ENCODE measurements at places on chromosomes 5 and 9. TPM values are rescaled to one million over a fixed set of nuclear protein-coding genes. Genes with fewer than 3 reads are reported as not detected.

- peak overlapping the region; percentile 84 for H3K27ac ChIP-seq
- peak; percentile 88 for DNase-seq
- peaks cover 21% of the 10 kb centered on the region for H3K4me1 ChIP-seq
- H3K36me3 ChIP-seq, result no peaks in the 10 kb centered on the region
- H3K27me3 ChIP-seq, result no peaks in the 10 kb centered on the region
Observed at GRCh38 chr5:72552041-72552557, 44.9 kb upstream of the ZNF366 start.

DNA sequence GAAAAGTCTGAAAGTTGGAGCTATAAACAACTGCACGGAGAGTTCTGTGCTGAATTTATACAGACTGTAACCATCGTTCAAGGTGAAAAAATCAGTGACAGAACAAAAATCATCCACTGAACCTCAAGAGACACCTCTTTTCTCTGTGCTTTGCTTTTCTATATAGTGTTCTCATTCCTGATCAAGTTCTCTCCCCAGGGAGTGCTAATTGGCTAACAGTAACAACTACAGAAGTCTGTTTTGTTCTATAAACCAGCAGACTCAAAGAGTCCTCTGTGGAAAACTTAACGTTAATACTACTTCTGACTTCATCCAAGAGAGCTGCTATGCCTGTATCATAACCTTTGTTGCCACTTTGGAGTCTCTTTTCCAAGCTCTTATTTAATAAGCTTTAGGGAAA is 1388.3 kb upstream of the C9orf72 start:
- no peak overlapping the region for H3K27ac ChIP-seq
- H3K4me3 ChIP-seq, result no peak overlapping the region
- no peaks in the 10 kb centered on the region for H3K27me3 ChIP-seq
- no peaks in the 10 kb centered on the region for H3K4me1 ChIP-seq
- DNase-seq, result no peak
- no peaks in the 10 kb centered on the region for H3K36me3 ChIP-seq

- H3K4me1 ChIP-seq, result peaks cover 26% of the 10 kb centered on the region
- peak overlapping the region; percentile 88 for H3K4me3 ChIP-seq
- peak overlapping the region; percentile 74 for H3K27ac ChIP-seq
- H3K36me3 ChIP-seq, result peaks cover 26% of the 10 kb centered on the region
- no peak for DNase-seq
- no peaks in the 10 kb centered on the region for H3K27me3 ChIP-seq
Observed at GRCh38 chr5:95555553-95555952, 652 bp downstream of the ARSK start.

GRCh38 chr5:152378730-152379129 is 26.3 kb downstream of the NMUR2 start:
- peak; percentile 13 for DNase-seq
- H3K27ac ChIP-seq, result no peak overlapping the region
- no peak overlapping the region for H3K4me3 ChIP-seq
- peaks cover 14% of the 10 kb centered on the region for H3K27me3 ChIP-seq
- H3K4me1 ChIP-seq, result no peaks in the 10 kb centered on the region
- no peaks in the 10 kb centered on the region for H3K36me3 ChIP-seq

DNA sequence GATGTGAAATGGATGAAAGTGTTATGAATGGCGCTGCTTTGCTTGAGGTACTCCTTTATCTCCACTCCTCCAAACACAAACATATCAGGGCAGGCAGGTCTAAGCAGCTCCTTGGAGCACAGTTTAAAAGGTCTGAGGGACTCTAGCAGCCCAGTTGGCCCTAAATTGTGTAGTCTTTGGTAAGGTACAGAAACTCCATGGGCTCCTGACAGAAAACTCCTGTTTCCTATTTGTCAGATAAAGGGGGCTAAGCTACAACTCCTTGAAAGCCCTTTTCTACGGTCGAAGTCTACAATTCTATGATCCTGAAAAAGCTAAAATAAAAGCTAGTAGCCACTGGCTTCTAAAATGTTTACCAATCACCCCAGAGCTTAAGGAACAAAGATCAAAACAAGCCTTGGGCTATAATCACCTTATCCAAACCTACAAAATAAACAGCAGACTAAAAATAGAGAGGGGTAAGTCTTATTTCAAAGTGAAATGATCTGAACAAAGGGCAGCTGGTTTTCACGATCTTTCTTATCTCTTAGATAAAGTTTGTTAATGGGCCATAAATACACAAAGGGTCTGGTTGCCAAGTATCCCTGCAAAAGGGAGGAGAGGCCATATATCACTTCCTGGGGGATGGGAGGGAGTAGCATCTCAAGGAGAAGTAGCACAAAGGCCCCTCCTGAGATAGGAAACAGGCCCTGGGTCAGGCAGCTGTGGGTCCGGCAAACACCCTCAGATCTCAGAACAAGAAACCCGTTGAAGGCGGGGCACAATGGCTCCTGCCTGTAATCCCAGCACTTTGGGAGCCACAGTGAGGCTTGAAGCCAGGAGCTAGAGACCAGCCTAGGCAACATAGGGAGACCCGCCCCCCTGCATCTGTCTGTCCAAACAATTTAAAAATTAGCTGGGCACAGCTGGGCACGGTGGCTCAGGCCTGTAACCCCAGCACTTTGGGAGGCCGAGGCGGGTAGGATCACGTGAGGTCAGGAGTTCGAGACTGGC is 28.3 kb upstream of the DENND4C start:
- no peak overlapping the region for H3K4me3 ChIP-seq
- no peak for DNase-seq
- H3K36me3 ChIP-seq, result peaks cover 7% of the 10 kb centered on the region
- no peak overlapping the region for H3K27ac ChIP-seq
- H3K27me3 ChIP-seq, result no peaks in the 10 kb centered on the region

DNA sequence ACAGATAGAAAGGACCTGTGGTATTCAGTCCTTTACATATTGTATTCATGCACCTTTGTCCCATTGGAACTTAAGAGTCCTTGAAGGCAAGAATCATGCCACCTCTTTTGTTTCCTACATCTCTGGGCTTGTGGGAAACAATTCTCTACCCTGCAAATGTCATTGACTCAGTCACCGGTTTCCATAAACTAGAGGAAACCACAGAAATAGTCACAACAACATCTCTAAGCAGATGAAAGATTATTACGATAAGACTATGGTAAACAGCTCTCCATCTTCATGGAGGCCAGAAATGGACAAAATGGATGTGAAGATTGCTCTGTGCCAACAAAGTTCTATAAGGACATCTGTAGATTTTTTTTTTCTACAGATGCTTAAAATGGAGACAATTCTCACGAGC is 165.5 kb downstream of the PIK3R1 start:
- no peak overlapping the region for H3K27ac ChIP-seq
- no peak for DNase-seq
- no peak overlapping the region for H3K4me3 ChIP-seq
- H3K4me1 ChIP-seq, result peaks cover 15% of the 10 kb centered on the region
- no peaks in the 10 kb centered on the region for H3K36me3 ChIP-seq

DNA sequence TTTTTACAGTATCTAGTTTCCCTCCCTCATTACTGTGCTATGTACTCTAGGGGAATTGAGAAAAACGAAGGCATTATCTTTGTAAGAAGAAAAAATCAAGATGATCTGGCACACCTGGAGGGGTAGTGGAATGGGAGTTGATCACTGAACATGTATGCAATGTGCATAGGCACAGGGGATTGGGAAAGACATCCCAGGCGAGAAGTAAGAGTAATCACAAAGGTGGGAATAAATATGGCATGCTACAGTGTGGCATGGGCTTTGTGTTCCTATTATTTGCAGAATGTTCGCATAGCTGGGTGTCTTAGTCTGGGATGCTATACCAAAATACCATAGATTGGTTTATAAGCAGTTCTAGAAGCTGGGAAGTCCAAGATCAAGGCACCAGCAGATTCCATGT is 130.6 kb downstream of the SMARCA2 start:
- H3K4me1 ChIP-seq, result no peaks in the 10 kb centered on the region
- no peak for DNase-seq
- no peak overlapping the region for H3K4me3 ChIP-seq
- peaks cover 17% of the 10 kb centered on the region for H3K36me3 ChIP-seq

GRCh38 chr5:10301842-10302610 is 5.7 kb downstream of the CMBL start:
- DNase-seq, result peak; percentile 92
- peak overlapping the region; percentile 54 for H3K4me3 ChIP-seq
- H3K27me3 ChIP-seq, result no peaks in the 10 kb centered on the region
- H3K27ac ChIP-seq, result peak overlapping the region; percentile 46
- H3K36me3 ChIP-seq, result peaks cover 42% of the 10 kb centered on the region

DNA sequence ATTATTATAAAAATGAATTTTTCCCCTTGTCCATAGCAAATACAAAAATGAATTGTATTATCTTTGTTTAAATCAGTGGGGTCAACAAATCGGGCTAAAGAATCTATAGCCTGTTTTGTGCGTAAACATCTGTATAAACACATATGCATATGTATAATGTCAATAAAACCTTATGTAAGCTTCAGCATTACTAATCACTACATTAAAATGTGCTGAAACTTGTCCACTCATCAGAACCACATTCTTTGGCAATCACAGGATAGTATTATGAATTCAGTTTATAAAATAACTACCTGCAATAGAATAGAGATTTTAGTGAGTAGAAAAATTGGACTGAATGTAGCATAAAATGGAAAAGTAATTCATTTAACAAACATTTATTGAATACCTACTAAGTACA is 30.6 kb downstream of the RGMB start:
- no peaks in the 10 kb centered on the region for H3K27me3 ChIP-seq
- no peaks in the 10 kb centered on the region for H3K36me3 ChIP-seq
- DNase-seq, result no peak
- no peaks in the 10 kb centered on the region for H3K4me1 ChIP-seq
- H3K4me3 ChIP-seq, result no peak overlapping the region

GRCh38 chr9:33489066-33489465 is 15.3 kb upstream of the NOL6 start:
- peaks cover 6% of the 10 kb centered on the region for H3K36me3 ChIP-seq
- no peak for DNase-seq
- H3K4me1 ChIP-seq, result no peaks in the 10 kb centered on the region
- H3K27me3 ChIP-seq, result no peaks in the 10 kb centered on the region

- no peaks in the 10 kb centered on the region for H3K4me1 ChIP-seq
- H3K4me3 ChIP-seq, result no peak overlapping the region
- H3K36me3 ChIP-seq, result no peaks in the 10 kb centered on the region
- no peak overlapping the region for H3K27ac ChIP-seq
- peak; percentile 90 for DNase-seq
Observed at GRCh38 chr5:43389679-43390329, 22.4 kb downstream of the CCL28 start.

Gene SPATA31A3
- not detected for total RNA-seq

DNA sequence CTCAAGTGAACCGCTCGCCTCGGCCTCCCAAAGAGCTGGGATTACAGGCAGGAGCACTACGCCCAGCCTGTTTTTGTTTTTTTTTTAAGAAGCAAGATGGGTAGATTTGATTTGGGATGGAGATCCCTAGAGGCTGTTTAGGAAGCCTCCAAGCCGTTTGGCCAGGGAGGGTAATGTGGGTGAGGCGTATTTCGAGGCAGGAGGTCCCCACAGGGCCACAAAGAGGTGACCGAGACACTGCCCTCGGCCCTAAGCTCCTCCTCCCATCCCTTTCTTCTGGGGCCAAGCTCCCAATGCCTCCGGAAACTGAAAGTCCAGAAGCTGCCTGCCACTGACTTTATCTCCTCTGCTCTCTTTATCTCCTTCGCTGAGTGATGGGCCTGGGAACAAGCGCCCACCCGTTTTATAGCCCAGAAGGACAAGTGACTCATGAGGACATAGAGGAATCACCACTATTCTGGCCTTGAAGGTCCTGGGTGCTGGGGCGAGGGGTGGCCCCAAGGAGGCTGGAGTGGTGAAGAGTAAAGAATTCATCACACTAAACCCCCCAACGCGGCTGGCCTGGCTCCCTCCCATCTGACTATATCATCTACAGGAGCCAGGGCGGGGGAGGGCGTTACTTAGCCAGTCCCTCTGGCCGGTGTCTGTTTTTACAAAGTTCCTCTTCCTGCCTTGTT is 2.0 kb upstream of the RALGDS start:
- H3K27ac ChIP-seq, result no peak overlapping the region
- H3K4me3 ChIP-seq, result no peak overlapping the region
- peaks cover 39% of the 10 kb centered on the region for H3K4me1 ChIP-seq
- peaks cover 20% of the 10 kb centered on the region for H3K36me3 ChIP-seq
- DNase-seq, result no peak

GRCh38 chr5:110248921-110249320 is 477.6 kb downstream of the TMEM232 start:
- no peaks in the 10 kb centered on the region for H3K36me3 ChIP-seq
- H3K4me3 ChIP-seq, result no peak overlapping the region
- no peak for DNase-seq
- no peak overlapping the region for H3K27ac ChIP-seq
- no peaks in the 10 kb centered on the region for H3K27me3 ChIP-seq

Gene ASS1
- 299 TPM for total RNA-seq

Gene ESM1
- not detected for total RNA-seq

Gene VCAN
- 44.1 TPM for total RNA-seq

DNA sequence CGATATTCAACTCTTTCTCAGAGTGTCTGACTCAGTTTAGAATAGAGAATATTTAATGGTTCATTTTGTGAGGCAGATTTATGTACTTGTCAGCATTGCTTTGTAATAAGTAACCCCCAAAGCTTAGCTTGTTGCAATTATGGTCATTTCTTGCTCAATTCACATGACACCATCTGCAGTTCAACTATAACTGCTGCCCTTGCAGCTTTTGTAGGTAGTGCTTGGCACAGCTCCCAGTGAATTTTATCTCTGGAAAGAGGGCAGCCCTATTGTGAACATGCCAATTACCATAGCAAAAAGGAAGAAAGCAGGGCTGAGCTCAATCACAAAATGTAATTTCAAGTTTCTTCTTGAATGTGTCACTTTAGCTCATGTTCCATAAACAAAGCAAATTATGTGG is 1587.7 kb upstream of the ACO1 start:
- DNase-seq, result peak; percentile 5
- no peak overlapping the region for H3K4me3 ChIP-seq
- no peak overlapping the region for H3K27ac ChIP-seq
- no peaks in the 10 kb centered on the region for H3K36me3 ChIP-seq
- H3K27me3 ChIP-seq, result peaks cover 4% of the 10 kb centered on the region
- no peaks in the 10 kb centered on the region for H3K4me1 ChIP-seq

DNA sequence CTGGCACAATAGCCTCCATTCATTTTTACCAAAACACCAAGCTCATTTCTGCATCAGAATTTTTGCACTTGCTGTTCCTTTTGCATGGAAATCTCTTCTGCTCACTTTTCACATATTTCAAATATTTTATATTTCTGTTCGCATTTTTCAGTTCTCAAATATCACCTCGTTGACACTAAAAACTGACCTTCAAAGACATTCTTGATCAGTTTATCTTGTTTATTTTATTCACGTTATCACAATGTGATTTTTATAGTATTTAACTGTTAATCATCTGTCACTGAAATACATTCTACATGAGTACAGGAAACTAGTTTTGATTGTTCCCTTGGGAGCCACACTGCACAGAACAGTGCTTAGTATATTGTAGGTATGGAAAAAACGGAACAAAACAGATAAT is 29.6 kb downstream of the CDH10 start:
- DNase-seq, result no peak
- H3K4me1 ChIP-seq, result no peaks in the 10 kb centered on the region
- H3K27ac ChIP-seq, result no peak overlapping the region
- no peaks in the 10 kb centered on the region for H3K36me3 ChIP-seq

GRCh38 chr9:35340046-35340445 is 149.9 kb upstream of the RUSC2 start:
- peaks cover 12% of the 10 kb centered on the region for H3K36me3 ChIP-seq
- H3K27ac ChIP-seq, result no peak overlapping the region
- no peak overlapping the region for H3K4me3 ChIP-seq
- peaks cover 16% of the 10 kb centered on the region for H3K4me1 ChIP-seq
- DNase-seq, result no peak

Gene SPINK4
- total RNA-seq, result not detected

Measured in MCF 10A (cell line).